ENCODE measurements at places on chromosomes 1 and 21.

GRCh38 chr1:23184212-23184934, 15.7 kb upstream of the LUZP1 start:
- peak; percentile 69 for DNase-seq

GRCh38 chr1:8889103-8889846, 10.8 kb upstream of the ENO1 start:
- no peak for DNase-seq

- no peak for DNase-seq
Measured at GRCh38 chr1:9145021-9145668, 16.2 kb upstream of the GPR157 start.

- no peak for DNase-seq
Measured at GRCh38 chr1:43460988-43461693, 7.4 kb upstream of the HYI start.

- no peak for DNase-seq
Measured at GRCh38 chr1:212437179-212437798, 4.6 kb downstream of the NENF start.

DNA sequence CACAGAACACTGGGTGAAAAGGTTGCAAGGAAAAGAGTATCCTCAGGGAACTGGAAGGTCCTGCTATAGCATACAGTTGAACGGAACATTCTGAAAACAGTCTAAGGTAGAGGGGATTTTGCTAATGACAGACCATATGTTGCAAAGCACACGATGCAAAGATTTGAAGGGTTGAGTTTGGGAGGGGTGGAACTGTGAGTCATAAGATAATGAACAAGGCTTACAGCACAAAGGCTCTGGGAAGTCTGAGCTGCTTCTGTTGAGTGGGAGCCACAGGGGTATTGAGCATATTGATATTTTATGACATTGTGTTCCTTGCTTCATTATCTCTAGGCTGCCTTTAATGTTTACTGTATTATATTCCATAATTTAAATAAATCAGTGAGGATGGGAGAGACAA, 104.9 kb downstream of the PLPPR4 start:
- no peak for DNase-seq

DNA sequence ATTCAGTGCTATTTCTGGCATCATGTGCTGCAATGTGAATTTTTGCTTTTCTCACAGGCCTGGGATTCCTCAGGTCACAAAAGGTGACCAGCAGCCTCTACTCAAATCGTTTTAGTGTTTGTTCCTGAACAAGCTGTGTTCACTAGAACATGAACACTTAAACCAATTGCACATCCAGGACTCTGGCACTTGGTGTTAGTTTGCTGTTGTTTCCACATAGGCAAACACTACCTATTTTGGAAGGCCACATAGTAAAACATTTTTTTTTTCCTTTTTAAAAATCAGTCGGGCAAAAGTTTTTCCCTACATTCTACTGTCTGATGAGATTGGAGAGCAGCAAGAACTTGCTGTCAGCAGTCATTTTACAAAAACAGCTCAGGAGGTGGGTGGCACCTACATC, 83.2 kb downstream of the PLPP3 start:
- DNase-seq = no peak

Measured in right forelimb (tissue), 1 donor.